ENCODE measurements at places on chromosomes 2 and 18.

- no peak for DNase-seq
Observed at GRCh38 chr2:31286961-31287550, 53.1 kb downstream of the EHD3 start.

DNA sequence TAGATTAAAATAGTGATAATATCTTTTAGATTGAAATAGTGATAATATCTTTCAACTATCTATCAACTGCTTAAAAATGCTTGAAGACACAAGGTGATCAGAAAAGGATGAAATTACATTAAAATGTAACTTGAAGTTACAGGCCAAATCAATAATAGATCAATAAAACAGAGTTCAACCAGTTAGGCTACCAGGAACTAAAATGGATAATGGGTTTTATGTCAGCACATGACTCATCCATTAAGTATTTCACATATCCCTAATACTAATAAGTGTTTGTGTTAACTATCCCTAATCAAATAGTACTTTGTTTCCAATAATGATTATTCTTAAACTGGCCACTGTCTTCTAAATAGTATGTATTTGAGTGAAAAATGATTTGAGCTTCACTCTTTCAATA lies 33.7 kb downstream of the CERKL start:
- DNase-seq: no peak

GRCh38 chr2:195848119-195848899 lies 191.3 kb downstream of the SLC39A10 start:
- no peak for DNase-seq

GRCh38 chr2:177296040-177296439 lies 31.5 kb upstream of the NFE2L2 start:
- DNase-seq: no peak

- no peak for DNase-seq
Observed at GRCh38 chr2:229543176-229543873, 171.0 kb downstream of the DNER start.

DNA sequence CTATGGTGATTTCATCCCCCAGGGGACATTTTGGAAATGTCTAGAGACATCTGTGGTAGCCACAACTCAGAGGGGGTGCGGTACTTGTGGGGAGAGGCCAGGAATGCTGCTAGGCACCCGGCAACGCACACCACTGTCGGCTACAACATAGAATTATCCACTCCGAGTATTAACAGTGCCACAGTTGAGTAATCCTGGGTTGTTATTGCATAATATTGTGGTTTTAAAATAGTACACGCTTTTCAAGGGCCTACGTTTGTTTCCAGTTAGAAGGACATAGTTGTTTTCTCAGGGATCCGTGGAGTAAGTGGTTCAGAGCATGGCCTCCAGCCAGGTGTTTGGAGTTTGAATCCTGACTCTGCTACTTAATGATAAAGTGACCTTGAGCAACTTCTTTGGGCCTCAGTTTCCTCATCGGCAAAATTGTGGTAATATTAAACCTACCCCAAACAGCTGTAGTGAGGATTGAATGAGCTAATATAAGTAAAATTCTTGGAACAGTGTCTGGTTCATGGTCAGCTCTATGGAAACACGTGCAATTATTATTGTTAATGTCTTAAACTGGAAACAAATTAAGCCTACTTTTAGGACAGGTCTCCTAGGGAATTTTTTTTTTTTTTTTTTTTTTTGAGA lies 24.5 kb downstream of the CYP27A1 start:
- DNase-seq: no peak
